ENCODE measurements at places on chromosomes 7 and 10. TPM values are rescaled to one million over a fixed set of nuclear protein-coding genes. Genes with fewer than 3 reads are reported as not detected.

The DBF4 gene
- 39.7 TPM for total RNA-seq

The UCMA gene
- not detected for total RNA-seq

The GPC2 gene
- total RNA-seq: 17.5 TPM

The MYL10 gene
- not detected for total RNA-seq

The LFNG gene
- total RNA-seq: 12.6 TPM

The THAP5 gene
- total RNA-seq: 14.1 TPM

The HGF gene
- 0.35 TPM for total RNA-seq

The HSPA12A gene
- total RNA-seq: 0.30 TPM

The NOS3 gene
- total RNA-seq: 82.8 TPM

The SP4 gene
- 11.4 TPM for total RNA-seq

The MAGI2 gene
- 5.8 TPM for total RNA-seq

Measured in endothelial cell of umbilical vein (primary cell).